Small intestine (tissue), 16 donors: ENCODE measurements at places on chromosomes 4 and X.

GRCh38 chrX:105829011-105829410 is 6.7 kb downstream of the NRK start:
- no peak for DNase-seq

GRCh38 chrX:68177542-68177941 is 255.8 kb downstream of the OPHN1 start:
- no peak for DNase-seq

DNA sequence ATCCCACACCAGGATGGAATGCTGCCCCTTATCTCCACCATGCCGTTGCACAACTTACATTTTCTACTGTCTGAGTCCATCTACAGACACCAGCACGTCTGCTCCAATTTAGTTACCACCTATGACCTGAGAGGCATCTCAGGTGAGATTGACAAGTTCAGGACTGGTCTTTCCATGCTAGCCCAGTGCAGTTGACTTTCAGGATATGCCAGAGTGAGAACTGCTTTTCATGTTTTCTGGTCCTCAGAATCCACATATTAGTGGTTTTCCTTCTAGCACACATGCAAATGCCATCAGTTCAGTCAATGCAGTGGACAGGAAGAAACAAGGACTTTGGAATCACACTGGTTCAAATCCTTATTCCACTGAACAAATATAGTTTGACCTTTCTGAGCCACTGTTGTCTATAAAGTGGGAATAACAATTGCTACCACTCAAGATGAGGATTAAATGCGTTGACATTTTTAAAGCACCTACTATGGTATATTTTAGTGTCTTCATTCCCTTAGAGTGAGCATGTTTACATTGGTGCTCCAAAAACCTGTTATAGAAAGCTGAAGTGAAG is 38.1 kb upstream of the ANXA3 start:
- peak; percentile 45 for DNase-seq

DNA sequence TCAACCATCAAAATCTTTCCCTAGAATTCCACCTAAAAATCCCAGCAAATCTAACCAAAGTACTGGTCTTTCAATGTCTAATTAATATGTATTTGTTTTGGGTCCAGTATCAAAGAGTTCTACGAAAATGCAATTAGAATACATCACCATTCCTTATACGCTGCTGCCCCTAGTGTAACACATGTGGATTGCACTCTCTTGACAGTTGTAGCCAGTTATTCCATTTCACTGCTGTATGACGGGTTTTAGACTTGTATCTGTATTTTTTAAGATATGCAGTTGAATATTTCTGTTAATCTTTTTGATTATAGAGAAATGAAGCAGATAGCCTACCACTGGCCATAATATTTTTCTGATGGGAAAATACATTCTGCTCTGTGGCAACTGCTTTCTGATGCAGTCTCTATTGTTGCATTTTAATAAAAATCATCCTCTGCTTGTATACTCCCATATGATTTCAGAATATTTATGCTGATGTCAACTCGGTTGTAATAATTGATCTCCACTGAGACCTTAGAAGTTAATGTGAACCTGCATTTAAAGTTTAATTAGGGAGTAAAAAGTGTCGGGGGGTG is 17.1 kb upstream of the PAGE2B start:
- peak; percentile 37 for DNase-seq

DNA sequence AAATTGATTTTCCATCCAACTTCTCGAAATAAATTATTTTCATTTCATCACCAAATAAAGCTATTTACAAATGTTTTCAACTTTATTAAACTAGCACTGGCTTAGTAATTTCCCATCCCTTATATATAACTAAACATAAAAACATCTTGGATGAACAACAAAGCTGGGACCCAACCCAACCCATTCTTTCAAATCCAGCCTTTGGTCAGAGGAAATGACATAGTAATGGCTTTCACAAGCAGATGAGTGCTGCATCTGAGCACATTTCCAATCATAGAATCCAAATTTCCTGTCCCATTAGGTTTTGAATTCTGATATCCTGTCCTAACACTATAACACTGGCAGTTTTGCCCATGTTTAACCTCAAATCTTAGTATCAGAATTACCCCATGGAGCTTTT is 7.9 kb upstream of the EMCN start:
- no peak for DNase-seq

- DNase-seq = no peak
Observed at GRCh38 chr4:87835197-87835596, 2.4 kb downstream of the MEPE start.

- DNase-seq = no peak
Observed at GRCh38 chrX:19744231-19744630, 143.2 kb downstream of the SH3KBP1 start.

DNA sequence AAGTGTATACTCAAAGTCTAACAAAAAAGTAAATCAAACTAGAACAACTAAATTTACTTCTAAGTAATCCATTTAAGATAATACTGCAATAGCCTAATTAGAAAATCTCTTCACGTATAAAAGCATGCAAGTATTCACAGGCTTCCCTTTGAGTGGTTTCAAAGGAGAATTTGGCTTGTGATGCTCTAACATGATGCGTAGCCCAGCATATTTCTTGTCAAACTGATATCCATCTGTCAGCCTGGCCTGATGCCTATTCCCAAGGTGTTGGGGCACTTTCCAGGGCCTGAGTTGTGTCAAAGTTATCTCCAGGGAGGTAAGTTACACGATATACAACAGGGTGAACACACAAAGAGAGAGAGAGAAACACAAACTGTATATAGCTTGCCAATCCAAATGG is 287.0 kb upstream of the MAGEB18 start:
- DNase-seq = no peak

DNA sequence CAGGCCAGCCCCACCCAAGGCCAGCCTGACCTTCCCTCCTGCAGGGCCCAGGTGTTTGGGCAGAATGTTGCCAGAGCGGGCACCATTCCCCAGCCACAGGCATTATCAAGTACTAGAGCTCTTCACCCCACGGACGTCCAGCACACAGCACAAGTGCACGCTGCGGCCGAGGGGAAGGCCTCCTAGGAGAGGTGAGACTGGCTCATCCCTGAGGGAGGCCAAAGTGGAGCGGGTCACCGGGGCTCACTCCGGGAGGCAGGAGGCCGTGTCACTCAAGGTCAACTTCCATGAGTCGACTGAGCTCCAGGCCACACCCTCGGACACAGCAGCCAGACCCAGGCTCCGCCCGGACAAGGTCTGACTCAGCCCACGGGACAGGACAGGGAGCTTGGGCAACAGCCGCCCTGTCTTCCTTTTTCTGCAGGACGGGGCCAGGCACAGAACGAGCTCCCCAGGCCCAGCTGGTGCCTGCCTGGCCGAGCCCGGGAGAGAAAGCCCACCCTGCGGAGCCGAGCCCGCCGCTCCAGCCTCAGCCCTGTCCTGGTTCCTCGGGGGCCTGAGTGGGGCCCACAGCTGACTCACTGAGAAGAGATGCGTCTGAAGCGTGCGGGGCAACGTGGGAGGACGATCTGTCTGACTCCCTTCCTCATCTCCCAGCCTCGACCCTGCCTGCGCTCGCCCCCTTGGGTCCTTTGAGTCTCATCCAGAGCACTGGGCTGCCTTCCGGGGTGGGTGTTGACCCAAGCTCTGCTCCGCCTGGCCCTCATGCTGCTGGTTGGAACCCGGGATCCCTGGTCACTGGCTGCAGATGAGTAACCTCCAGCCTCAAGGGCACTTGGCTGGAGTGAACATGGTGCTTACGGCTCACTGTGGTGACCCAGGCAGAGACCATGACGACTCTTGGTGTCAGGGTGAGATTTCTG is 1.6 kb downstream of the SLC49A3 start:
- peak; percentile 96 for DNase-seq

GRCh38 chr4:149711593-149712365 is 103.9 kb downstream of the IQCM start:
- DNase-seq = no peak

DNA sequence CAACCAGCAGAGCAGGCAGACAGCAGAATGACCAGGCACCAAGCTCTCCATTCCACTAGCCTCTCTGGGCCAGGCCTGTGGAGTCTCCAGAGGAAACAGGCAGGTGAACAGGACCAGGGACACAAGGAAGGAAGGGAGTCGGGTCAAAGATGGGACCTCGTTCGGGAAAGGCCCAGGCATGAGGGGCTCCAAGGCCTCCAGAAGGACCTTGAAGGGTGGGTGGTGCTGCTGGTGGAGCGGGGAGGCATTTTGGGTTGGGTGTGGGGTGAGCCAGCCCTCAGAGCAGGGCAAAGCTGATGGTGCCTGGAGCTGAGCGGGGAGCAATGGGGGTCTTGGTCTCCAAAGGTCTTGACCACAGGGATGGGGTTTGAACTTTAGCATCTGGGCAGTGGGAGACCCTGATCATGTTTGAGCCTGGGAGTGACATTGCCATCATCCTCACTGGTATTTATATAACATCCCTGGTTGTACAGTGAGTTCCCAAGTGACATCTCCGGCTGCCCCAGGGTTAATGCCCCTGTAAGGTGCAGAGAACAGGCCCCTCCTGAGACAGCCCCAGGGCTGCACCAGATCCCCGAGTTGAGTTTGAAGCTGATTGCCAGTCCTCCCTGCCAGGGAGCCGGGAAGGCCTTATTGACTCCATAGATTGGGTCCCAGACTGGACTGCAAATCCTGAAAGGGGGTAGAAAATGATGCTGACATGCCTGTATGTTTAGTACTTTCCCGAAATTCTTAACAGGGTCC is 52.7 kb downstream of the PSAPL1 start:
- no peak for DNase-seq

DNA sequence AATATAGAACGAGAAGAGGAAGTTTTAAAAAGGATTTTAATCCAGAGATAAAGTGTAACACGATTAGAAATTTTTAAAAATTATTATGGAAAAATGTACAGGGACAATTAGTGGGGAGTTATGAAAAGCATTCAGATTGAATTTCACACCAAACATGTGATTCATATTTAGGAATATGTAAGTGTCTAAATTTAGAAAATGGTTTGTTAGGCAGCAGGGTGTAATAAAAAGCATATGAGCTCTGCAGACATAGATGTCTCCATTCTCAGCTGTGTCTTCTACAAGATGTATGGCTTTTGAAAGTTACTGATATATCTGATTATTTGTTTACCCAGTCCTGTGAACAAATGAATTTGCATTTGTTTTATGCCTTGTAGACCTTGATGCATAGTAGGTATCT is 638.9 kb upstream of the AGA start:
- DNase-seq = no peak

GRCh38 chr4:188414441-188414840 is 275.2 kb downstream of the TRIML1 start:
- DNase-seq = no peak

- no peak for DNase-seq
Observed at GRCh38 chrX:11364835-11365234, 71.6 kb downstream of the AMELX start.

DNA sequence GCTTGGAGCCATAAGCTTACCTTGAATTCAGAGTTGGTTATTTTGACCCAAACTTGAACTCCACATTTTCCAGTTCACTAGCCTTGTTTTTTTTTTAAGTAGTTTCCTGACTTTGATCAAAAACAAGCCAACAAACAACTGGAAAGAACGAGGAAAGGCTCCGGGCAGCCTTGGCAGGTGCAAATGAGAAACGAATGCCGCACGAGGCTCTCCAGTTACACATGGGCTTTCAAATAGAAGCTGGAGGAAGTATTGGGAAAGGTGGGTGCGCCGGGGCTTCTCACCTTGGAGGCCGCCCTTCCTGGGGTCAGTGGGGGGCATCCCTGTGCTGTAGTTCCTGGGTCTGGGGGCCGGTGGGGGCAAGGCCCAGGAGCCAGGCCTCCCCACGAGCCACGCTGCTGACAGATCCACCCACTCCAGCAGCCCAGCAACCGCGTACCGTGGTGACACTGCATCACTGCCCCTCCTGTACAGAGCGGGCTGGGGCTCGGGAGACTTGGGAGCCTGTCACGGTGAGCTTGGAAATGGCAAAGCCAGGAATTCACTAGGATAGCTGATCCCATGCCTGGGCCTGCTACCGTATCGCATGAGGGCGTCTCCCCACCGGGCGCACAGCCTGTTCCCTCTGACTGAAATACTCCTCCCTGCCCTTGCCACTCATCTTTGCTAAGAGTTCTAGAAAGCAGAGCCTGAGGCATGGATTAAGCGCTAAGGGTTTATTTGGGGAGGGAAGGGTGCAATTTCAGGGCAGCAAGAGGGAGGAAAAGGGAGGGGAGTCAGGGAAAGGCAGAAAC is 50.9 kb upstream of the ADRA2C start:
- DNase-seq = no peak

DNA sequence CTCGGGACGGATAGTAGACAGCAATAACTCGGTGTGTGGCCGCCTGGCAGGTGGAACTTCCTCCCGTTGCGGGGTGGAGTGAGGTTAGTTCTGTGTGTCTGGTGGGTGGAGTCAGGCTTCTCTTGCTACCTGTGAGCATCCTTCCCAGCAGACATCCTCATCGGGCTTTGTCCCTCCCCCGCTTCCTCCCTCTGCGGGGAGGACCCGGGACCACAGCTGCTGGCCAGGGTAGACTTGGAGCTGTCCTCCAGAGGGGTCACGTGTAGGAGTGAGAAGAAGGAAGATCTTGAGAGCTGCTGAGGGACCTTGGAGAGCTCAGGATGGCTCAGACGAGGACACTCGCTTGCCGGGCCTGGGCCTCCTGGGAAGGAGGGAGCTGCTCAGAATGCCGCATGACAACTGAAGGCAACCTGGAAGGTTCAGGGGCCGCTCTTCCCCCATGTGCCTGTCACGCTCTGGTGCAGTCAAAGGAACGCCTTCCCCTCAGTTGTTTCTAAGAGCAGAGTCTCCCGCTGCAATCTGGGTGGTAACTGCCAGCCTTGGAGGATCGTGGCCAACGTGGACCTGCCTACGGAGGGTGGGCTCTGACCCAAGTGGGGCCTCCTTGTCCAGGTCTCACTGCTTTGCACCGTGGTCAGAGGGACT is 5.7 kb upstream of the MSANTD1 start:
- no peak for DNase-seq

GRCh38 chr4:1349359-1350168 is 2.6 kb downstream of the UVSSA start:
- DNase-seq = no peak

DNA sequence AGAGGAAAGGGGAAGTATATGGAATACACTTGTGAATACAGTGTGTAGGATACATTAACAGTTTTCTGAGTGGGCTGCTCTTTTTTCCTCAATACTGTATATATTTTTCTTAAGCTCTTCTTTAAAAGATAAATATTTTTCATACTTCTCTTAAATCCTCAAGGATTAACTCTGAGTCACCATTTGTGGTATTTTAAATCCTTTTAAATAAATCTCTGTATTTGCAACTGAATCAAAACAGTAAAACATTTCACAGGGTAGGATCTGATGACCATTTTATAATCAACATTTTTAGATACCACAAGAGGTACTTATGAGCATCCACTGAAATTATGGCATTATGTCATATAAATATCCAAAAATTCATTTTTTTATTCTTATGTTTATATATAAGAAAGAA is 87.6 kb downstream of the GAB1 start:
- DNase-seq = no peak
